Suprapubic skin (tissue), 4 donors: ENCODE measurements at places on chromosomes 12 and 14. TPM values are rescaled to one million over a fixed set of nuclear protein-coding genes. Genes with fewer than 3 reads are reported as not detected.

DNA sequence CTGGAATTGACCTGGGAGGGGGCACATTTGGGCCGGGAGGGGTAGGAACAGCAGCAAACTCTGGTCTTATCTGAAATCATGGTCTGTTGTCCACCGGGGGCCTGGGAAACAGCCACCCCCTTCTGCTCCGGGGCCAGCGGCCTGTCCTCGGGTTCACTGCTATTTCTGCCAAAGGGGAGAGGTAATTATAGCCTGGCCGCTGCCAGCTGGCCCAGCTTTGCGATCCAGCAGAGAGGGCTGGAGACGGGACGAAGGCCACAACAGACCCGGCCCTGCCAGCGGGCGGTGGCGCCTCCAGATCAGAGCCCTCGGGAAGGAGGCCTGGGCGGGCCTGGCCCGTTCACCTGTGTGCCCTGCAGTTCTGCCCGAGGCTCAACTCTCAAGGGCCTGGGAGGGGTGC is at the start of gene C14orf180:
C14orf180 (plus strand) TSS at position 258 of the 400 bp plus-strand sequence. CDS start 6,667 bp downstream, outside the sequence.
- no peak for DNase-seq

DNA sequence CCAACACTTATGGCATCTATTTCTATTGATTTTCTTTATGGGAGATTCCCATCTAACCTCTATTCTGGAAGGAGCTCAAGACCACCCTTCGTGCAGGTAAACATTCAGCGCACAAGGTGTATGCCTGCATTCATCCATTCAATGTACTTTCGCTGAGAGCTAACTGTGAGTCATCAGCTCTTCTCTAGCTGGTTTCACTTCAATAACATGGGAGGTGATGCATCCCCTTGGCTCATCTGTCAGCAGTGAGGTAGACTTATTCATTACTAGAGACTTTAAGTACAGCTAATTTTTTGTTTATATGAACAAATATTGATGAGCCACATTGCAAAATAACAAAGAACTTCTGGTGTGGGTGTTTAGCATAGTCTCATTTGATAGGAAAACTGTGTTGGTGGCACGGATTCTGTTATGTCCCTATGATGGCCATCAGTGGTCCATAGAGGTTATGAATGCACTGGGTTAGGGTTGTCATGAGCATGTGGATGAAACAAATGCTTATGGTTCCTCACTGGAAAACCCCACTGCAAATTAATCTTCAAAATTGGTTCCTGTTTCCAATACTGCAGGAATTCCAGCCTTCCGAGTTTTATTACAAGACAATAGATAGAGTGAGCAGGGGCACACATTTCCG is 1151.0 kb downstream of the BCL11B start:
- DNase-seq = no peak

GRCh38 chr14:92759300-92759678 is 10.9 kb upstream of the LGMN start:
- no peak for DNase-seq

DNA sequence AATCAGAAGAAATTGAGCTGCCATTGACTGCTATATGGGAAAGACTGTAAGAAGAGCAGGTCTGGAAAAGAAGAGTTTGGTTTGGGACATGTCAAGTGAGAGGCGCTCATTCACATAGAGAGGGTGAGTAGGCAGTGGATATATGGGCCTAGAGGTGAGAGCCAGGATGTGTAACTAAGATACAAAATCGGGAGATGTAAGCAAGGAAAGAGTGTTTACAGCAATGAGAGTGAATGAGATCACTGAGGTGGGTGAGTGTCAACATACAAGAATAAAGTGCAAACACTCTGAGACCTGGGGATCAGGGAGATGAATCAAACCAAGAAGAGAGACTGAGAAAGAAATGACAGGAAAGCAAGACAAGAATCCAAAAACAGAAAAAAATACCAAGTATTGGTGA is 58.0 kb upstream of the RTRAF start:
- no peak for DNase-seq

DNA sequence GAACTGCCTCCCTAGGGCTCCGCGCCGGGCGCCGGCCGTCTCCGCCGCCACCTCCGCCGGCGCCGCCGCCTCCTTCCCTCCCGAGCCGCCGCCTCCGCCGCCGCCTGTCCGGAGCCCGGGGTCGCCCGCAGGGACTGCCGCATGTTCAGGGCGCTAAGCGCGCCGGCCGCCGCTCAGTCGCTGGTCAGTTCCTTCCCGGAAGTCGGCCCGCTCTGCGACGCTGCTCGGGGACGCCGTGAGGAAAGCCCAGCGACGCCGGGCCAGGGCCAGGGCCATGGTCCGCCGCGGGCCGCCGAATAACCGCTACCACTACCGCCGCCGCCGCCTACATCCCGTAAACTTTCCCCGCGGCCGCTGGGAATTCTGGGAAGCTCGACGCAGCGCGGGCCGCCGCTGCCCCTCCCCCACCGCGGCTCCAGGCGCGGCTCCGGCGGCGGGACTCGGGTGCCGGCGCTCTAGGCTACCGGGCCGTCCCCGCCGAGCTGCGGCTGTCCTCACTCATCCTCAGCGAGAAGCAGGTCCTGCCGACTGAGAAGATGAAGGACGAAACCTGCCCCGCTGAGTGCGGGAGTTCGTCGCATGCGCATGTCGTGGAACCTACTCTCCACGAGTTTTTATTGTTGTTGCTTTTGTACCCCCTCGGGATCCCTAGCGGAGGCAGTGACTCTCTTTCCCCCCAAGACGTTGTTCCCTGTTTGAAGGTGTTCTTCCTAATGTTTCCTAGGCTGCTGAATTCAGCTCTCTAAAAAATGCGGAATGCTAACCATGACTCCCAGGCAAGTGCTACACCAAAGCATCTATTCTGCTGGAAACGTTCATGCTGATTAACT is at the start of gene SAV1:
SAV1 (minus strand) TSS at position 311 of the 830 bp plus-strand sequence. CDS start 339 bp downstream, outside the sequence.
- DNase-seq = peak; percentile 90

KRT6A gene
- total RNA-seq = 394 TPM
